ENCODE measurements at places on chromosomes 7 and 10.
A peak's percentile ranks its signal among the peaks of the same experiment; 100 is the strongest.

GRCh38 chr7:99146979-99147378, 3.1 kb upstream of the SMURF1 start:
- no peak for DNase-seq

GRCh38 chr10:111209692-111210091, 132.9 kb downstream of the ADRA2A start:
- DNase-seq, result no peak

GRCh38 chr10:132855889-132856288, 69.9 kb upstream of the NKX6-2 start:
- no peak for DNase-seq

DNA sequence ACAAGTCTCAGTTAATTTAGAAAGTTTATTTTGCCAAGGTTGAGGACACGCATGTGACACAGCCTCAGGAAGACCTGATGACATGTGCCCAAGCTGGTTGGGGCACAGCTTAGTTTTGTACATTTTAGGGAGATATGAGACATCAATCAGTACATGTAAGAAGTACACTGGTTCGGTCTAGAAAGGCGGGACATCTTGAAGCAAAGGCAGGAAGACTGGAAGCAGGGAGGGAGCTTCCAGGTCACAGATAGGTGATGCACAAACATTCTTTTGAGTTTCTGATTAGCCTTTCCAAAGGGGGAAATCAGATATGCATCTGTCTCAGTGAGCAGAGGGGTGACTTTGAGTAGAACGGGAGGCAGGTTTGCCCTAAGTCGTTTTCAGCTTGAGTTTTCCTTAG, 29.4 kb upstream of the LANCL2 start:
- no peak for DNase-seq

DNA sequence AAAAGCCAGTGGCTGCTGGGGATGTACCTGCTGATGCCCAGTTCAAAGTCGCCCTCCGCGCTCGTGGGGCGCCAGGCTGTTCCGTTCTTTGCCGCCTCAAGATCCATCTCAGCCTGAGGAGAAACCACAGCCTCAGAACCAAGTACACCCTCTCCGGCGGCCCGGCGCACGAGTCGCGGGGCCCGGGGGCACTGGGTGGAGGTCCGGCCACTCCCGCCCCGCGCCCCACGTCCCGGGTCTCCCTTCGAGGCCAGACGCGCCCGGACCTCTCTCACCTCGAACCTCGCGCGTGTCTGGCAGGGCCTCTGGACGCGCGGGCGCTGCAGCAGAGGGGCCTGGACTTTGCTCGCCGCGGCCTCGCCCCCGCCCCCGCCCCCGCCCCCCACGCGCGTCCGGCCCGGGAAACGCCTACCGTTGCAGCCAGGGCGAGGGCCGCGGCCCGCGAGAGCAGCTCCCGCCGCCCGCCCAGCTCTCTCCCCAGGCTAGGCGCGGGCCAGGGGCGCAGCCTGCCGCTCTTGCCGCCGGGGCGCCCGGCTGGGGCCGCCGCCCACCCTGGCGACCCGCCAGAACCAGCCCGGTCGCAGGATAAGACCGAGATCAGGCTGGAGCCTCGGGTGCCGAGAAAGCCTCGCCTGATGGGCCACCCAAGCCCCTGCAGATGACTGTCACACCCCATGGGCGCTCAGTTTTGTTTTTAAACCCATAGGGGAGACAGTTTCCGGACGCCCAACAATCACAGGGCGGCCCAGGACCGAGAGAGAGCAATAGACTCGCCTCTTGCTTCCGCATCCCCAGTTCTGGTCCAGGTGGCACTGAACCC, at the start of gene ABCB4:
ABCB4 (minus strand) TSS at position 322 of the 820 bp plus-strand sequence; CDS start at position 107, 215 bp downstream.
- DNase-seq, result peak; percentile 10

- DNase-seq, result peak; percentile 54
Observed at GRCh38 chr7:23696916-23697441, 13.0 kb upstream of the STK31 start.

All from inflammatory macrophage (primary cell).